ENCODE measurements at places on chromosomes 1 and 21. TPM values are rescaled to one million over a fixed set of nuclear protein-coding genes. Genes with fewer than 3 reads are reported as not detected.

DMRTB1 gene
- not detected for total RNA-seq

GRCh38 chr1:153648000-153648643 lies 10.4 kb upstream of the SNAPIN start:
- no peak for DNase-seq

DNA sequence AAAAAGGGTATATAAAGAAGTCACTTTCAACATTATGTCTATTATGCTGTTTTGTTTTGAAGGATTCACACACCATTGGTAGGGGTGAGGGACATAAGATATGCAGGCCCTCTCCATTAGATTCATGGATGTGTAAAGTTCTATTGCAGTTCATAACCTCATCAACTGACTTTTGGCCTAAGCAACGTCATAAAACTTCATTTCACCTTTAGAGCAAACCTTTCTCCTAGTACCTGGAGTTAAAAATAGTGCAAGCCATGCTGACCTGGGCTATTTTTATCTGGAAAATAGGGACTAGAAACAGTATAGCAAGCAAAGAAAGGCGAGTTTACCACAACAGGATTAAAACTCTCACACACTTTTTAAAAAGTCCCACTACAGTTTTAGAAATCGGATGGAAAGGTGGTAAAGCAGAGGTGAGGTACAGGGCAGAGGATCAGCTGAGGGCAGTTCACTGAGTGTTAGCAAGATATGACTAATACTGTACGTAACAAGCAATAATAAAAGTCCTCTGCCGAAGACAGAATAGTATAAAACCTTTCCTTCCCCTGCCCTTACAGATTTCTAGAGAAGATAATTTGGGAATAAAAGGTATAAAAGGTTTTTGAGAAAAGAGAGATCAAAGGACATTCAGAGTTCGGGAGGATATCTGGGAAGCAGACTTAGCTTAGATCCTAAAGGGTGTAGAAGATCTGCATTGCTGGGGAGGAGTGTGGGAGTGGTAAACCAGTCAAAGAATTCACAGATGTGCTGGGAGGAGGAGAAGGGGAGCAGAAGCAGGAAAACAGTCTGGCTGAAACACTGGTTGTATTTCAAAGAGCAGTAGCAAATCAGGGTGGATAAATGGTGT lies 14.3 kb downstream of the EGLN1 start:
- no peak for DNase-seq

DNA sequence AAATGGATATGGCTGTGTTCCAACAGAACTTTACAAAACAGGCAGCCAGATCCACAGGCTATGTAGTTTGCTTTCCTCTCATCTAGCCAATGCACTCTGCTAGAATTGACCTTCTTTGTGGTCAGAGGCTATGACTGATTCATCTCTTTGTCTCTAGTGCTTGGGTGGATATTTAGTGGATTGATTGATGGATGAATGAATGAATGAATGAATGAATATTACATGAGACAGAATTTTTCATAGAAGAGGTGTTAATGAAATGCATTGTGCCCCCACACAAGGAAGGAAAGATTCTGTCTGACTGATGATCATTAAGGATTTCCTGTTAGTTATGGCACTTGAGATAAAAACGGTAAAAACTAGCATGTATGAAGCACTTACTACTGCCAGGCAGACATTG lies 50.5 kb upstream of the ZYG11A start:
- DNase-seq = no peak

- no peak for DNase-seq
These were observed at the start of gene CASQ1 for GRCh38 chr1:160189649-160190625. TSS of gene CASQ1 (plus strand) at chr1:160190575. CDS start at chr1:160190752, 177 bp downstream.

DNA sequence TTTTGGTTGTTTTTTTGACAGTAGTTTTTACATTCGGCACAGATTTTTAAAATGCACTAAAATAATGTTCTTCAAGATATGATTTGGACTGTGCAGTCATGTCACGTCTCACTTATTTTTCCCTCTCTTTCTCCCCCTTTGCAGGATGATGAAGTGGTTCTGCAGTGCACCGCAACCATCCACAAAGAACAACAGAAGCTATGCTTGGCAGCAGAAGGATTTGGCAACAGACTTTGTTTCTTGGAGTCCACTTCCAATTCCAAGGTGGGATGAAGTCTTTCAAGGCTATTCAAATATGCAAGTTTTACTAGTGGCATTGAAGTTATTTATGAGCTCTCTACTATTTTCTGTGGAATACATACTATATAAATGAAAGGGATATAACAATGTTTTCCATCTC lies 228.4 kb downstream of the RYR2 start:
- DNase-seq = no peak

Measured in Right ventricle myocardium inferior (tissue), 1 donor.